ENCODE measurements at places on chromosomes 2 and 18.

DNA sequence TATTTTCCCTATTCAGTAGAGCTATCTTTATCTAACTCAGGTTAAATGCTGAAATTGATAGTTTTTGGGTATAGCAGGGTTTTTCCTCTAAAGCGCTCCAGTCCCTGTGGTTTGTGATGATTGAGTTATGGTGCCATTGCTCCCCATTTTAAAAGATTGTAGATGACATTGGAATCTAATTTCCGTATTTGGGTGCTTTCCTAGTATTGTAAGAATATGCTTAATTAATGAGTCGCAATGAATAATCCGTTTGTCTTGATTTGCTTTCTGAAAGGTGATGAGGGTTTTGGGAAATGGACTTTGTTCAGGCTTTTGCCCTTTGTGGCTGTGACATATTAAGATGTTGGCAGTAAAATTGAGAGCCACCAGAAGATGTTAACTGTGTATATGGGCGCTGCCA lies 3.9 kb downstream of the RPS7 start:
- DNase-seq = no peak

DNA sequence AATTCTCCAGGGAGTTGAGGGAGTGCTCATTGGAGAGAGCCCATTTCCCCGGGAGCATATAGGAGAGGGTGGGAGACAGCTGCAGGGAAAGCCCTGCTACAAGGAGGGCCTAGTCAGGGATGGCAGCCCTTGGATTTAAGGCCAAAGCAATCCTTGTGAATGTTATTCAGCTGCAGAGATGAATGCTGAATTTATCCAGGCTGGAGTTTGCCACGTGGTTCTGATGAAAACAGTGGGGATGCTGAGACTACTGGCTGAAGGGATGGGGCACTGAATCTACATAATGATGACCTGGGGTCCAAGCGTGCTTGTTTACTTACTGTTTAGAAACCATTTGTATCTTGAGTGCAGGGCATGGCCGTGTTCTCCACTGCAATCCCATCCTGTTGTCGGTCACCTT lies 35.6 kb upstream of the RNF149 start:
- DNase-seq = no peak

DNA sequence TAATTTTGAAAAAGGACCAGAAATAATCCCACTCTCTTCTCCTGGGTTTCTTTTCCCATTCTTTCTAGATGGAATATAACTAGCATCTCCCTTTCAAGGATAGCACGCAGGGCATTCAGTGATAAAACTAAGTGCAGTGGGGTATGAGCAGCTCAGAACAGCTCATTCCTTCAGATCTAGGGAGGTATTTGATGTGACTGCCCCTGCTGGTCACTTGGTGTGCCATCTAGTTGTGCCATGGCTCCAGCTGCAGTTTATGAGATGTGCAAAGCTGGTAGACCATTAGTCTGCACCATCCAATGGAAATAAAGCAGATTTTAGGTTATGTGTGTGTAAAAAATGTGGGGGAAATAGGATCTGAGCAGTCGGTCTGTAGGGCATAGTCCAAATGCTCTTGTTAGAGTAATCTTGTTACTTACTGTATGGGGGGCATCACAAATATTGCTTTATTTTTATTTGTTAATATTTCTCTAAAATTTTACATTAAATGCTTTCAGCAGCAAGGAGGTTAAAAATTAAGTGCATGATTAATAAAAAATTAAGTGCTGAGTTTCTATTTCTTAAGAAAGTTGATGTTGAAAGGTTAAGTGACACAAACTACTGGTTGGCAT lies 38.9 kb downstream of the CTAGE1 start:
- DNase-seq = no peak

- no peak for DNase-seq
These were observed 5.0 kb downstream of the RUFY4 start for GRCh38 chr2:218074031-218074430.

DNA sequence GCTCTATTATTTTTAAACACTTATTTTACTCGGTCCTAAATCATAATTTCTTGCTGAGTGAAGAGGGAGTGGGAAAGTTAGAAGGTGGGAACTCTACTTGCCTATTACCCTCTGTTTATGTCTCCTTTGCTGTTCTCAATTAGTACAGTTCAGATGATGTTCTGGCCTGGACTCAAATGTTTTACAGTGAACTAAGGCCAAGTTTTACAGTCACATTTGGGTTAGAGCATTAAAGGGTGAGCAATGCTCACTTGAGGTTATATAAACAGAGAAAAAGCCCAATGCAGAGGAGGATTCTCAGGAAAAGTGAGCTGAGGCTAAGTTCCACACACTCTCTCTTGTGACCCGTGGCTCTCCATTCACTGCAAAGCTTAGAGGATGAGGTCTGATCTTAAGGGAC lies 52.4 kb downstream of the ITSN2 start:
- no peak for DNase-seq

GRCh38 chr2:26175466-26176278 lies 2.8 kb downstream of the GAREM2 start:
- DNase-seq = no peak

DNA sequence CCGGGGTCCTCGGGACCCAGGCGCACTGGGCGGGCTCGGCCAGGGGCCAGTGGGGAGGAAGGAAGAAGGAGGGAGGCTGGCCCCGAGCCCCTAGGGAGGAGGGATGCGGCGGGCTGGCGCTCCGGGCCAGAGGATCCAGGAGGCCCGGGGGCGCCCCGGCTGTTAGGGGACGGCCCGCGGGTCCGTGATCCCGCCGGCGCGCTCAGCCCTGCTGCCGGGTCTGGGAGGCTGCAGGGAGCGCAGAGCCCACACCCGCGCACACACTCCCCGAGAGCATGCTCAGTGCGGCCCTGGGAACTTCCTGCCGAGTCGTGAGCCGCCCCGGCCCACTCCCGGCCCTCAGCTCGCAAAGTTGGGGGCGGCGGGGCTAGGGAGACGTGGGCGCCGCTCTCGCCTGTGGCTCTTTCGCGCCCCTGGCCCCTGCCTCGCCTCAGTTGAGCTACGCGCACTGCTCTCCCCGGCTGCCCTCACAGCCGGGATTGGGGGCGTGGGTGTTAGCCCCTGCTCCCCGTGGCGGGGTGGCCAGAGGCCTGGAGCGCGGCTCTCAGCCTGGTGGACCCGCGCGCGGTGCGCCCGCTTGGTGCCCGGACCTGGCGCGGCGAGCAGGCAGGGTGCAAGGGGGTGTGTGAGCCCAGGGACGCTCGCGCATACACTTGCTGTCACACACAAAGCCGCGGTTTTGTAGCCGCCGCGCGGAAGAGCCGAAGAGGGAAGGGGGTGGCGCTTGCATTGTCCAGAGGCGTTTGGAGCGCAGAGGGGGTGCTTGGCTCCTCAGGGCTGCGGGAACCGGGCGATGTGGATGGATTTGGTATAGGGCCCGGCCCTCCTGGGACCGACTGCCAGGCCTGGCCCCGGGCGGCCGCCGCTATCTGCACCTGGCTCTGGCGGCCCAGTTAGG lies 132.9 kb upstream of the MGAT5 start:
- DNase-seq = no peak

- DNase-seq = no peak
These were observed 1526.9 kb upstream of the ACVR2A start for GRCh38 chr2:146317959-146318358.

DNA sequence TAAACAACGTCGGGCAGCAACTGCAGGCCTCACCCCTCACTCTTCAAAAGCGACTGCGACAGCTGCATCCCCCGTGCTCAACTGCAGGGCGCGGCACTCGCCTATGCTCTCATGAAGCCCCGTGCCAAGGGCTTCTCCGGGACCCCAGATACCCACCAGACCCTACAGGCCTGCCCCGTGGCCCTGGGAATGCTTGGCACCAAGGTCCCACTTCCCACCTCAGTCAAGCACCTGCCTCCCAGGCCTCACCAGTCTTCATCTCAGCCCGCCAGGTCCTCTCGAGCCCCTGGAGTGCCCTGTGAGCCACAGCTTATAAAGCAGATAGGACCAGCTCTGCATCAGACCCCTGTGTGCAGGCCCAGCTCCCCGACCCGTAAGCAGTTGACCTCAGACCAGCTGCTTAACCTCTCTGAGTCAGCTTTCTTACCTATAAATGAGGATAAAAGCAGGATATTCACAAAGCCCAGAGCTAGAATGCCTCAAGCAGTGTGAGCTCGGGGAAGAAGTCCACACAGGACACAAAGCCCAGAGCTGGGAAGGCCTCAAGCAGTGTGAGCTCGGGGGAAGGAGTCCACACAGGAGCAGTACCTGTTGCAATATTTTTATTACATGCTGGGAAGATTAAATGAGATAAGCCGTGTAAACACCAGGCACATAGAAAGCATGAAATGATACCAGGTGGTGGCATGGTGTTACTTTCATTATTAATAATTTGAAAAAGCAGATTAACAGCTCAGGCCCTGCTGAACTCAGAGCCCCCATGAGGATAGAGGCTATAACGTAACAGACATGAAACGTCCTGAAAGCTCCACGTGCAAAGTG lies 96.9 kb downstream of the HDAC4 start:
- DNase-seq = no peak

DNA sequence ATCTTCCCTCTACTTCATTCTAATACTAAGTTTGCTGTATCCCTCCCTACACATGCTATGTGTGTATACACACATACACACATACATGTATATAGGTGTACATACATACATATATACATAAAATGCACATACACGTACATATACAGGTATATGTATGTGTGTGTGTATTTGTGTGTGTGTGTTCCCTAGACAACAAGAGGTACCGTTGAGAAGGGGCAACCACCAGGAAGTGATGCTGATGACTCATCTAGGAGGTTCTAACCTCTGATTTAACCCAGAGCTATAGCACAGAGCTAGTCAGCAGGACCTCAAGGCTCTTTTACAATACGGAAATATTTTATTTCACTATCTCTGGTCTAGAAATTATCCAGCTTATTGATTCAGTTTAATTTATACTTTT lies 139.2 kb downstream of the LAMA3 start:
- DNase-seq = no peak

GRCh38 chr2:108220191-108220590 lies 19.6 kb upstream of the SULT1C3 start:
- no peak for DNase-seq
